Left lobe of liver (tissue), 2 donors: ENCODE measurements at places on chromosomes 3 and 15. TPM values are rescaled to one million over a fixed set of nuclear protein-coding genes. Genes with fewer than 3 reads are reported as not detected.

DNA sequence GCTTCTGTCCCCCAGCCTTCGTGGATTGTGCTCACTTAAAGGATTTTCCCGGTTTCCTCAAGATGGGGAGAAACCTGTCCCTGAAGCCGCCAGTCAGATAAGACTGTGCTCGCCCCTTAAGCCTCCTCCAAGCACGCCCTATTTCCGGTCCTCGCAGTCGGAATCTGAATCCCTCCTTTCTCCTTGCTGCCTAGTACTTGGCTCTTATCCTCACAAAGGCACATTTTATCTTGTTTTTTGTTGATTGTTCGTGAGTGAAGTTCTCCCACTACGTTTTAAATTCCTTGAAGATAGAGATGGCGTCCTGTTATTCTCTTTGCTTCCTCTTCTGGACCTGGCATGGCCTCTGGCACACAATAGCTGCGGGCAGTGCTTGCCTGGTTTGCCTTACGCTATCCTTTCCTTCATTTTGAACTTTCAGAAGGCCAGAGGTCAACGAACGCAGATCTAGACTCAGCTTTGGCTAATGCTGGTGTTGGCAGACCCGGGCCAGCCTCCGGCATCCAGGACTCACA lies 1.7 kb downstream of the CLDN11 start:
- DNase-seq: no peak

- DNase-seq: no peak
These were observed 26.4 kb upstream of the APEH start for GRCh38 chr3:49647741-49648140.

Gene CKMT1B
- total RNA-seq: 0.55 TPM

- DNase-seq: no peak
These were observed 250.9 kb upstream of the CFAP20DC start for GRCh38 chr3:59300733-59301132.

- DNase-seq: peak; percentile 74
These were observed 46.7 kb downstream of the CAPN3 start for GRCh38 chr15:42405863-42406482.

DNA sequence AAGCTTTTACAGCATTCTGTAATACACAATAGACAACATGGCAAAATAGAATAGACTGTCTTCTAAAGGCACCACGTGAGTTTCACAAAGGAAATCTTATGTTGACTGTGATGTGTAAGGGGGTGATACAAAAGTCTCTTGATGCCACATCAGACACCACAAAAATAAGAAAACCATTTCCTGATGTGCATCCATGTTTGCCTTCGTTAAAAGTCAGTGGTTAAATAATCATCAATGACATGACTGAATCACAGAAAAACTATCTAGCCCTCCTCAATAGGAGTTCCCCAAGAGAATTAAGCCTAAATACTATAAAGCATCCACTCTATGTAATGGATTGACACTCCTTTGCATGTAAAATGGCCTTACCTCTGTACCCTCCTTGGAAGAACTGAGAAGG lies 198.6 kb upstream of the SLC2A2 start:
- no peak for DNase-seq

DNA sequence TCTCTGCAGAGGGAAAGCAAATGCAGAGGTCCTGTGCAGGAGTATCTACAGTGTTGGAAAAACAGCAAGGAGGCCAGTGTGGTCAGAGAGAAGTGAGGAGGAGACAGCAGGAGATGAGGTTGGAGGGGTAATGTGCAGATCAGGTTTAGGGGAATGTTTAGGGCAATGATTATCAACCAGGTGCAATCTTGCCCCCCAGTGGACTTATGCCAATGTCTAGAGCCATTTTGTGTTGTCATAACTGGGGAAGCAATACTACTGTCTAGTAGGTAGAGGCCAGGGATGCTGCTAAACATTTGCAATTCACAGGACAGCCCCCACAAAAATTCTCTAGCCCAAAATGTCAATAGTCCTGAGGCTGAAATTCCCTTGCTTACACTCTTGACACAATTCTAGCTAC lies 13.1 kb downstream of the CCDC191 start:
- no peak for DNase-seq

DNA sequence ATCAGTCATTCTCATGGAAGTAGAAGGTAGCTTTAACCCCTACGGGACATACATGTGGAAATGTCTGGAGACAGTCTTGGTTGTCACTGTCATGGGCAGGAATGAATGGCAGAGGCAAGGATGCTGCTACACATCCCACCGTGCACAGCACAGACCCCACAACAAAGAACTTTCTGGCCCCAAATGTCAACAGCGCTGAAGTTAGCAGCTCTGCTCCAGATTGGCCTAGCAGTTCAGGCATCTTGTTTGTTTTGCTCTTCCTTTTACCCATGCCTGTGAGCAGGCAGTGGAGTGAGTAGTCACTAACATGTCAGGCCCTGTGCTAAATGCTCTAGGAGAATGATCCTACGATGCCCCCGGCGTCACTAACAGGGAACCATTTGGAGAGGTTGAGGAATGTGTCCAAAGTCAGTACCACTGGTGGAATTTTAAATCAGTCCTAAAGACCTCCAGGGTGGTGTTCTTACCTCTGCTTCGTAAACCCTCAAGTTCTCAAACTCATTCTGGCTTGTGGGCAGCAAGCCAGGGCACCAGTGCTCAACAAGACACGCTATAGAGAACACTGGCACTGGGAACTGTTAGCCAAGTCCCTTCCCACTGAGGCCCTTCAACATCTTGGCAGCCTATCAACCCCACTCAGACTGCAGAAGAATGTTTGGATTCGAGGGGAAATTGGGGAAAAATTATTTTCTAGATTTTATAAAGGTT lies 142.2 kb downstream of the FOXP1 start:
- DNase-seq: no peak

Gene GALNT15
- 2.7 TPM for total RNA-seq

DNA sequence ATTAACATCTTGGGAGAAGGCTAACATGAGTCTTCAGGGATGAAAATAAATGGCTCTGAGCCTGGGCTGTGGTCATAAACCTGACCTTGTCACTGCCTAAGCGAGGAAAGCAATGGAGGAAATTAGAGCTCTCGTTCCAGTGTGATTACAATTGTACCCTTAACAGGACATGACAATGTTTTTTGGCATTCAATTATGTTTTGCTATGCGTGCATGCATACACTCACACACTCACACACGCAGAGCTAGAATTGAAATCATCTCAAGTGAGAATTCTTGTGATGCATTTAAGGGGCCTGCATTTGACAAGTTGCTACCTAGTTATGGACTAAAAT lies 24.1 kb downstream of the ZNF80 start:
- DNase-seq: no peak

- no peak for DNase-seq
These were observed 44.1 kb downstream of the CD86 start for GRCh38 chr3:122099255-122099654.

DNA sequence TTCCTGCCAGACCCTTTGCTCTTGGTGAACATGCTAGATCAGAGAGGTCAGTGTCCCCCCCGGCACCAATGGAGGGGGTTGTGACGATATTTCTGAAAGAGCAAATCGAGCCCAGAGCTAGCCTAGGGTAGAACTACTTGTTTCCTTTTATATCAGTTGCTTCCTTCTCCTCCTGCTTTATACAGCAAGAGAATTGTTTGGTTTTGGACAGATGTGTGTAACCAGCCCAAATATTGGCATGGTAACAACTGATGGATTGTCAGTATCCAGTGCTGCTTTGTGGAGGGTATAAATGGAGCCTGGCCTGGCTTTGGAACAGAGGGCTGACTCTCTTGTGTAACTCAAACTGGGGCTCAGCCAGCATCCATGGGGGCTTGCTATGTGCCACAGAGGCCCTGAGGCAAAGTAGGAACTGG lies 27.2 kb downstream of the SNX1 start:
- DNase-seq: no peak

- DNase-seq: no peak
These were observed 450.7 kb downstream of the NSUN3 start for GRCh38 chr3:94513600-94513999.

Gene ZBTB20
- 50.6 TPM for total RNA-seq

DNA sequence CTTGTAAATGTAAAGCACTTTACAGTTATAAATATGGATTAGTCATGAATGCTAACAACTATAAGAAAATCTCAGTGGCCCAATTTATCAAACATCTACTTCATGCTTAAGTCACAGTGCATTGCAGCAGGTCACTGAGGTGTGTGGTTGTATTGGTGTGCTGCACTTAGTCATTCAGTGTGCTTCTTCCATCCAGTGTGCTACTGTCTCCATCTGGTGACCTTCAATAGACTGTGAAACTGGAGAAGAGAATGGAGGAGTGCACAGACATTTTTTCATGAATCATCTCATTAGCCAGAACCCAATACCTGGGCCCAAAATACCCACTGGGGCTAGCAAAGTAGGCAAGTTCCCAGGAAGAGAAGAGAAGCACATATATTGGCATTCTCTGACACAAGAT lies 199.6 kb downstream of the SHOX2 start:
- DNase-seq: no peak

Gene NPAP1
- 0.05 TPM for total RNA-seq

GRCh38 chr3:20121088-20121487 lies 64.9 kb downstream of the SGO1 start:
- no peak for DNase-seq

Gene COL7A1
- total RNA-seq: 2.5 TPM

DNA sequence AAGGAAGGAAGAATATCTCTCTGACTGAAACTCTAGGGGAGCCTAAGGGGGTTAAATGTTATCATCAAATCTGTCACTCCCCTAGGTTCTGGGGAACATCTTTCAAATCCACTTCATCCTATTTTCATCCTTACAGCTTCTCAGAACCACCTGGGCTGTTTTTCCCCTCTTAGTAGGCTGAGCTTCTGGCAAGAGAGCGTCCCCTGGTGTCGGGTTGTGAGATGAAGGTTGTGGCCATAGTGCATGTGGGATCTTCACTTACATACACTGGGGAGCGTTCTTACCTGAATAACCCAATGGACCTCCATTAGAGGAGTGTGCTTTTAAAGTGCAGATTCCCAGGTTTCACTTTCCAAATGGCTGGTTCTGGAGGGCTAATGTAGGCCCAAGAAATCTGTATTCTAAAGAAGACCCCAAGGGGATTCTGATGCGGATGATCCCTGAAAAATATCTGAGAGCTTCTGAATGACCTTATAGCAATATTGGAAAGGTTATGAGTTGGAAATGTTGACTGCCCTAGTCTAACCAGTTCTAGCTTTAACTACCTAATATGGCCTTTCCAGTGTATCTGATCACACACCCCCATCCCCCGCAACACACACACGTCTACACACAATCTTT lies 663.7 kb downstream of the AGBL1 start:
- no peak for DNase-seq

- DNase-seq: no peak
These were observed 309.1 kb downstream of the TUSC7 start for GRCh38 chr3:117018655-117019054.

Gene TEX9
- 0.81 TPM for total RNA-seq

DNA sequence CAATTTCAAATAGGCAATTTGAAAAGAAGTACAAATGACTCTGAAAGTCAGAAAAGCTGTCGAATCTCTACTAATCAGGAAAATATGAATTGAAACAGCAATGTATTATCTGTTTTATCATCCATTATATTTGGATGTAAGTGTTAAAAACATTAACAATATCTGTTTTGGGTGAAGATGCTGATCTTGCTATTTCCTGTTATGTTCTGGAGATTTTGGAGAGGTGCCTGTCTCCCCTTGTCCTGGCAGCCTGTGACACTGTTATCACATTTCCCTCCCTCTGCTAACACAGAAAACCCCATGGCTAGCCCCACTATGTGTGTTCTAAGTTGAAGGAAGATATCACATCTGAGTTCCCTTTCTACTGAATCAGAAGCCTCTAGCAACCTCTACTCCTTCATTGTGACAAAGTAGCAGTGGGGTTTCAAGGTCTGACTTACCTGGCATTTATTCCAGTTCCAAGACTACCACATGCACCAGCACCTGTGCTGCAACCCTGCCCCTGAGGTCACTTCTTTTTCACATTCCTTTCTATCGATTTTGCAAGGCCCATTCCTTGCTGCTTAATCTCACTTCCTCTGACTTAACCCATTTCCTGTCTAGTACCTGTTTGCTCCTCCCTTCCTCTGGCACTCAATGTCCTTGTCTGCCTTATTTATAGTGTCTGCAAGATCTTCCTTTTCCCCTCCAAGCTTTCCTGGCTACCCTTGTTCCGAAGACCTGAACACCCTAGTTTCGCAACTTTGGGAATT lies 95.5 kb upstream of the COL8A1 start:
- no peak for DNase-seq

Gene OR5H15
- total RNA-seq: not detected

DNA sequence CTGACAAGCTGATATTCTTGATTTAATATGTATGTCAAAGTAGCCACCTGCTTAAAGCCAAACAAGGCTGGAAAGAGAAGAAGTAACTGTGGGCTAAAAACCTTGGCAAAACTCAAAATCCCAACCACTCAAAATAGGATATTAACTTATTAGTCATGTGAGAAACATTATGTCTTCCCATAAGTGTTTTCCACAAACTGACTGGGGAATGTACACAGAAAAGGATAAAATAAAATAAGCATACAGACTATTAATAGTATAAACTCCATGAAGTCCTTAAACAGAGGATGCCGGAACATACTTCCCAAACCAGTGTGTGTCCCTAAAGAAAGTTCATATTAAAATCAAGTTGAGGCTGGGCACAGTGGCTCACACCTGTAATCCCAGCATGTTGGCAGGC lies 263.7 kb upstream of the THBS1 start:
- no peak for DNase-seq

Gene GPR87
- total RNA-seq: not detected

- peak; percentile 92 for DNase-seq
These were observed 20.3 kb downstream of the PPCDC start for GRCh38 chr15:75043509-75044257.

DNA sequence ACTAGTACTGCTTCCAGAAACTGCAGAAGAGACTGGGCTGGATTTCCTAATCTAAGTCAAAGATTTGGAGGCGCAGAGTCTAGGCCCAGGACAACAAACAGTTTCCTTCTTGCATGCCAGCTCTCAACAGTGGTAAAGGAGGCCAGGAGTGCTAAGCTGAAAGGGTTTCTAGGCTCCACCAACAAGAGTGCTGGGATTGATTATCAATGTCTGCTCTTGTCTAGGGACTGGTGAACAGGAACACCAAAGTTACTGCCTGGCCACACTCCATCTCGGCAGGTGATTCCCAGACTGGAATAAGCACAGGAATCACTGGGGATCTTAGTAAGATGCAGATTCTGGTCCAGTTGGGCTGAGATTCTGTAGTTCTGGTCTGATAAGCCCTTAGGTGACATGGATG lies 22.8 kb upstream of the FGD5 start:
- DNase-seq: no peak

- DNase-seq: no peak
These were observed 619 bp downstream of the EIF2AK4 start for GRCh38 chr15:39934397-39935071.
